ENCODE measurements at places on chromosomes 4 and X.

GRCh38 chr4:67288964-67289363 lies 256.3 kb downstream of the CENPC start:
- DNase-seq, result no peak

DNA sequence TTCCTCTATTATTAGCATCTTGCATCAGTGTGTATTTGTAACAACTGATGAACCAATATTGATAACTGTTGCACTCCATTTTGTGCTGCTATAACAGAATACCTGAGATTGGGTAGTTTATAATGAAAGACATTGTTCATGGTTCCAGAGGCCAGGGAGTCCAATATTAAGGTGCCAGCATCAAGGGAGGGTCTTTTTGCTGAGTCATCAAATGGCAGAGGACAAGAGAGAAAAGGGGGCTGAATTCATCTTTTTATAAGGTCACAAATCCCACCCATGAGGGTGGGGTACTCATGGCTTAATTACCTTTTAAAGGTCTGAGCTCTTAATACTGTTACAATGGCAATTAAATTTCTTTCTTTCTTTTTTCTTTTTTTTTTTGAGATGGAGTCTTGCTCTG lies 7.2 kb downstream of the MYOZ2 start:
- no peak for DNase-seq

DNA sequence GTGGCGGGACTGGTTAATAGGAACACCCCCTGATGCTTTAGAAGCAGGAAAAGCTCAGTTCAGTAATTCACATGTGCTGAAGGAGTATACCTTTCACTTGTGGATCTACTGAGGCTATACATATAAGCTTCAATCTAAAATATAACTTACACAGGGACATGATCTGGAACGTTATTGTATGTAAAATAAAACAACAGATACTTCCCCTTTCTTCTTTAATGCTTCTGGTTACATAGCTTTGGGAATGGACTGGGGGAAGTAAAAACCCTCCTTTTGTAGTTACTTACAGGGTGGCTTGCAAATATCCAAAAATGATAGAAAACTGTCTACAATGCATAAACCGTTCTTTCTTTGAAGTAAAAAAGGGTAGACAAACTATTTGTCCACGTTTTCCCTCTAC lies 1.9 kb downstream of the FGG start:
- no peak for DNase-seq

DNA sequence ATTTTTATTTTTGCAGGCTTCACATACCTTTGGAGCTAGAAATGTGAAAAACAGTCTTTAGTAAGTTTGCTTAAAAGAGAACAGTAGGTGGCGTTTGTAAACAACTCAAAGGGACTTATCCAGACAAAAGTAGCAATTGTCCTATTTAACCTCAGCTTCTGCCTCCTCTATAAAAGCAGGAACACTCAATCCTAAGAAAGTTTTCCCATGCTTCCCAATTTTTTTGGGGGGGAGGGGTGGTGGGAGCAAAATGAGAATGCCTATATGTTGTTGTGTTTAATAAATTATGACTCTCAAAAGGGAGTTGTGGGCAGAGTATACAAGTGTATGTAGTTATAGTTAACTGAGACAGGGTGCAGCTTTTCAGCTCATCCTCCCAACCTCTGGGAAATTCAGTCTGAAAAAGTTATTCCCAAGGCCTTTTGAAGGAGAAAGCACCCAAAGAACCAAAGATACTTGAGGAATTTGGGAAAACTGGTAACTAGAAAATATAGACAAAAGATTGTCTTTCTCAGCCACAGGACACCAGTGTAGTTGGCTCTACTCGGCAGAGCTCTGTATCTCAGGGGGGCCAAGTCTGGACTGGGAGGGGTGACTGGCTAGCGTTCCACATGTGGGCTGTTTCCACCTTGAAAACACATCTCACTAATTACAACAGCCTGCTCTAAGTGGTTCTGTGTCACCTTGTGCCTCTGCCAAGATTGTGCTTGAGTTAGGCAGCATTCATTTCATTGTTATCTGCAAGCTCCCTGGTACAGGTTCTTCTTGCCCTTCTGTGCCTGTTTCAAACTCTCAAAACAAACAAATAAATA lies 2.8 kb downstream of the SFRP2 start:
- peak; percentile 64 for DNase-seq

DNA sequence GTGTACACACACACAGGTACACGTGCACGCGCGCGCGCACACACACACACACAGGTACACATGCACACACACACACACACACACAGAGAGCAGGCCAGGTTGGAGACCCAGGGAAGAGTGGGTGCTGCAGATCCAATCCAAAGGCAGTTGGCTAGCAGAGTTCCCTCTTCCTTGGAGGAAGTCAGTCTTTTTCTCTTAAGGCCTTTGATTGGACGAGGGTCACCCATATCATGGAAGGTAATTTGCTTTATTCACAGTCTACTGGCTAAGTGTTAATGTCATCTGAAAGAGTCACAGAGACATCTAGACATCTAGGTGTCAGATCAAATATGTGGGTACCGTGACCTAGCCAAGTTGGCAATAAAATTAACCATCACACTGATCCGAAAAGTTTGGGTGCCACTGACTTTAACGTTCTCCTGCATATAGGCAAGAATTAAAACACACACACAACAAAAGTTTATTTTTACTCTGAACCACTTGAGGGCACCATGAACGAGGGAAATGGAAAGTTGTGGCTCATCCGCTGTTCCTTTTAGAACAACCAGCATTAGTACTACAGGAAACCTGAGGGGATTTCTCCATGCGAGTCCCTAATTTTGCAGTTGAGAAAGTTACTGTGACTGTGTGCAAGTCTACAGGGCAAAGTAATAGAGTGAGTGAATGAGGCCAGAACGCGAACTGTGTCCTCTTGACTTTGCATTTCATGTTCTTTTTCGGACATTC lies 66.0 kb upstream of the STOX2 start:
- peak; percentile 27 for DNase-seq

GRCh38 chrX:103794119-103794518 lies 17.5 kb downstream of the PLP1 start:
- no peak for DNase-seq

DNA sequence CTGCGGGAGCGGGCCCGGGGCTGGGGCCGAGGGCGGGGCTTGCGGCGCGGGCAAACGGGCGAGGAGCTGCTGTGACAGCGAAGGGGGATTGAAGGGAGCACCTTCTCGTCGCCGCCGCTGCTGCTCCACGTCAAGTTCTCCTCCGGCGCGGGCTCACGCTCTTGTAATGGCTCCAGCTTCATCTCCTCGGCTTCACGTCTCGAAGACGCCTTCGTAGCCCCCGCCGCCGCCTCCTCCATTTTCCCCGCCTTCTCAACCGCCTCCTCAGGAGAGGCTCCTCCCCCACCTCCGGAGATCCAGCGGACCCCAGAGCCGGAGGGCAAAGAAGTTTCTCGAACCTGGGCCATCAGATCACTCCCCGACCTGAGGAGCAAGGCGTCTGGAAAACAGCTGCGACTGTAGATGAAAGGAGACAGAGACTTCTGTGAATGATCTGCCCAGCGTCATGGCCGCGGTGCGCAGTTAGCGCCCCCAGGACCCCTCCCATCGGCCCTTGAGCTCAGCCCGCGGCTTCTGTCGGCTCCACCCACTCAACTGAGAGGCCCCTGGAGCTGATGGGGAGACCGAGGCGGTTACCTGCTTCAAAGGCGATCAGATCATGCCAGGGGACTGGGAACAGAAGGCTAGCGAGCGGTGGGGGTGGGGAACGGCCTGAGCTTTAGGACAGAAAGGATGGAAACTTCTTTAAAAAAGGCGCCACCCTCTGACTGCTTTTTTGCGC lies 895 bp downstream of the USP51 start:
- peak; percentile 60 for DNase-seq
